ENCODE measurements at places on chromosomes 3 and 15.
A peak's percentile ranks its signal among the peaks of the same experiment; 100 is the strongest.

GRCh38 chr3:137330246-137330645 lies 372.5 kb downstream of the IL20RB start:
- DNase-seq, result no peak

DNA sequence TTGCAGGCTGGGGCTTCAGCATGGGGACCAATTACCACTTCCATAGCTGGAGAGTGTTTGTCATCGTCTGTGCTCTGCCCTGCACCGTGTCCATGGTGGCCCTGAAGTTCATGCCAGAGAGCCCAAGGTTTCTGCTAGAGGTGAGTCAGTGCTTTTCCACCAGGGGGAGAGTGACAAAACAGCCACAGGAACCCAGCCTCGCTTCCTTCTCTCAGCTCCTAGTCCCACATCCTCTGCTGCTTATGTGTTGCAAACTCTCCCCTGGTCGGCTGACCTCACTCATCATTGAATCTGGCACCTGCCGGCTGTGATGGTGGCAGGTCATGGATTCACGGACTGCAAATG lies 158.3 kb downstream of the SV2B start:
- DNase-seq, result peak; percentile 13

GRCh38 chr3:107581230-107581629 lies 58.5 kb downstream of the BBX start:
- DNase-seq, result no peak

GRCh38 chr3:46102059-46102779 lies 74.9 kb upstream of the XCR1 start:
- no peak for DNase-seq

GRCh38 chr3:187334904-187335303 lies 33.3 kb upstream of the RTP4 start:
- DNase-seq, result no peak

DNA sequence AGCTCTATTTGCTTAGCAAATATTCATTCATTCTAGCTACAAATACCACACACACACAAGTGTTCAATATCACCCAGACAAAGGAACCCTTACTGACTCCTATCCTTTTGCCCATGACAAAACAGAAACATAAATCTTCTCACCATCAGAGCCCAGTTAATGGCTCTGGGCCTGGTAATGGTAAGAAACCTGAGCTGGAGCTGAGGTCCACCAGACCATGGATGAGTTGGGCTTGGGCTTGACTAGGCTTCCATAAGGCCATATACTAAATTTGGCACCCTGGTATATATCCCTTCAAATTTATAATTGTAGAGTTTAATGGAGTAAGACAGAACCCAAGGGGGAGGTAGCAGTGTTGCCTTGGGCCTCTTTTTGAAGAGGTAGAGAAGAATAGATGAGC lies 29.4 kb downstream of the GPR176 start:
- DNase-seq, result no peak

DNA sequence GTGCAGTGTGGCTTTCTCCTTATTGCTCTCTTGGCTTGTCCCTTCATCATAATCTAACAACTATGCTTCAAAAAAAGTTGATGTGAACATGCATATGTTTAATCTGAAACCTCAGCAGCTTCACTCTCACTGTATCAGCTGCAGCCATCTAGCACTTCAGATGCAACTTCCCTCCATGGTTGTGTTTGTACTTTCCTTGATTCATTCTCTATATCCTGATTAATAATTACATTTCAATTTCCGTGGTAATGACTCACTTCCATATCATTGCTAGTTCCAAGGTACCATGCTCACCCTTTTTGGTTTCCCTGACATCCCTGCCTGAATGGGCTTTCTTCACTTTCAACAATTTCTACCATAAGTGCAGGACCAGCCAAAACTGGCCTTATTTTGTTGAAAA lies 51.2 kb downstream of the MDFIC2 start:
- no peak for DNase-seq

GRCh38 chr3:182843478-182843877 lies 50.2 kb downstream of the ATP11B start:
- no peak for DNase-seq

- no peak for DNase-seq
These were observed 105.7 kb upstream of the ZPLD1 start for GRCh38 chr3:102329066-102329465.

Measured in SK-MEL-5 (cell line).